Aorta (tissue), 5 donors: ENCODE measurements at places on chromosomes 13 and 19. TPM values are rescaled to one million over a fixed set of nuclear protein-coding genes. Genes with fewer than 3 reads are reported as not detected.

Gene PLEKHG2
- 86.4 TPM for total RNA-seq

Gene ZNF180
- 4.2 TPM for total RNA-seq

Gene DNMT1
- total RNA-seq, result 89.0 TPM

- no peaks in the 10 kb centered on the region for H3K4me1 ChIP-seq
- H3K36me3 ChIP-seq, result no peaks in the 10 kb centered on the region
- H3K4me3 ChIP-seq, result no peak overlapping the region
- H3K27ac ChIP-seq, result no peak overlapping the region
- H3K27me3 ChIP-seq, result no peaks in the 10 kb centered on the region
Measured at GRCh38 chr13:108508263-108508662, 121.1 kb upstream of the MYO16 start.

DNA sequence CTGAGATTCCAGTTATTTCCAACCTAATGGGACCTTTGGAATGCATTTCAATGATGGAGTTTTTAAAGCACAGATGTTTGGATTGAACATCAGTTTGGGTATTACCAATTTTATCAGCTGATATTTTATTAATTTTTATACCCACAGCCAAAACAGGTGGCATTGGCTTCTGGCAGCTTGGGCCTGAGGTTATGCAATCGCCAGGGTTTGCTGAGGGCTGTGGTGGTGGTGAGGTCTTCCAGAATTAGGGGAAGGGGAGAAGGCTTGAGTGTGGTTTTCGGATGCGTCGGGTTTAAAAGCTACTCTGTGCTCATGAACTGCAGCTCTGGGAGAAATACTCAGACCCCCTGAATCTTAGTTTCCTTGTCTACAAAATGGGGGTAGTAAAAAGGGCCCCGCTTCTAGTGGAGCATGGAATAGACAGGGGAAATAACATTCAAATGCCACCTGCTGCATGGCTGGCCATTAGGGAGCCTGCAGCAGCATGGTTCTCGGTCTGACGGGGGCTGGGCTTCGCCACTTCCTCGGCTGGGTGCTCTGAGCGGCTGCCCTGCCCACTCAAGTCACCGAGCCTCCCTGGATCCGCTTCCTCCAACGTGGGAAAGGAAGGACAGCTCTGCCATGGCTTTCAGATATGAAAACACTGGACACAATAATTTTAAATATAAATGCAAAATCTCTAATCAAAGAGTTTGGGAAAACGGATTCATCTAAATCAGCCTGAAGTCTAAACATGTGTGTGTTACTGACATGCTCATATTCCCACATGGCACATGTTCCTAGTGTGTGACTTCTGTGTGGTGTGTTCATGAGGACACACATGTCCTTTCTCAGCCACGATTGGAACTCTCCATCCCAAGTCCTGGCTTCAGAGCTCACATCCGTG, 35.2 kb downstream of the ADPRHL1 start:
- peak; percentile 29 for DNase-seq
- H3K4me3 ChIP-seq, result no peak overlapping the region
- no peaks in the 10 kb centered on the region for H3K36me3 ChIP-seq
- no peak overlapping the region for H3K27ac ChIP-seq

DNA sequence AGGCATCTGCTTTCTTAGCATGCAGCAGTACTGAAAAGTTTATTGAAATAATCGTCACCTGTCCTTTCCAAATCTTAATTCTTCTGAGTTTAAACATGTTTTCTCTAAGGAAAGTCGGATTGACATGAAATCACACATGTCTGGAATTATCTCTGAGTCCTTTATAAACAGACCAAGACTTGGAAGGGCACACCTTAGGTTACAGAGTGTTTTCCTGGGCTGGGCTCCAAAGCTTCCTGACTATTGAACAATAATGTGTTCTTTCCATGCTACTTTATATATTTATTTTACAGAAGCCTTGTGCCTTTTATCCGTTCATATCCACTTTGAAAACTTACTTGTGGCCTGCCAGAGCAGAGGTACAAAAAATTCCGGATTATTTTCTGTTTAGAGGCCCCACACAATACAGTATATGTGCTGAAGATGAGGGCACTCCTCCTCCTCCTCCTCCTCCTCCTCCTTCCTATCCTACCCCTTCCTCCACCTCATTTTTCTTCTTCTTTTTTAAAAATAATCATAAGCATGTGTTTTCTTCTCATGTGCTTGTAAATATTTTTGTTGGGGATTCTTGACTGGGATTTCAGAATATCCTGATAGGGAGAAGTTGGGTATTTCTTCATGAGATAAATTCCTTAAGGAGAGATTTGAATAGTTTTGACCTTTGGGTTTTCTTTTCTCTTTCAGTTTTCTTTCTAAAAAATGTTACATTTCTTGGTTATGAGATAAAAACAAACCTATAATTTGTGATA, 52.3 kb downstream of the LRCH1 start:
- H3K27me3 ChIP-seq, result no peaks in the 10 kb centered on the region
- H3K4me1 ChIP-seq, result peaks cover 14% of the 10 kb centered on the region
- H3K36me3 ChIP-seq, result no peaks in the 10 kb centered on the region
- H3K27ac ChIP-seq, result no peak overlapping the region
- DNase-seq, result no peak
- H3K4me3 ChIP-seq, result no peak overlapping the region

- H3K4me3 ChIP-seq, result peak overlapping the region; percentile 23
- DNase-seq, result peak; percentile 78
- H3K27me3 ChIP-seq, result no peaks in the 10 kb centered on the region
- no peaks in the 10 kb centered on the region for H3K36me3 ChIP-seq
- peak overlapping the region; percentile 34 for H3K27ac ChIP-seq
Measured at GRCh38 chr13:111114362-111115060, 599 bp upstream of the ARHGEF7 start.

DNA sequence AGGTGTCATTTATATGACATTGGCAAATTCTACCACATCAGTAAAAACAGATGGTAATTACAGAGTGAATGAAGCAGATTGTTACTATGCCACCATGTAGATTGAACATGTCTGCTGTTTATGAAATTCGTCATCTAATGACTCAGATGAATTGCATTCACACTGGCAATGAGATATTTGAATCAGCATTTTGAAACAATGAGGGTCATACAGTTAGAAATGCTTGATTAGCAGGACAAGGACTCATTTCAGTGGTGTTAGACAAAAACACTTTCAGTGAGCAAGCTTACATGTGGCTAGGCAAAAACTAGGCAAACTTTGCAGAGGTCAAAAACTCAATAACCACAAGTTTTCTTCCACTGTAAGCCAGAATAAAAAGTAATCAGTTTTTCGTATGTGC, 1165.0 kb downstream of the SLITRK1 start:
- H3K4me1 ChIP-seq, result no peaks in the 10 kb centered on the region
- no peaks in the 10 kb centered on the region for H3K36me3 ChIP-seq
- no peak for DNase-seq
- H3K27me3 ChIP-seq, result no peaks in the 10 kb centered on the region
